ENCODE measurements at places on chromosomes 7 and 10.

GRCh38 chr10:21364196-21365114 is 161.0 kb downstream of the SKIDA1 start:
- DNase-seq, result no peak

- no peak for DNase-seq
Observed at GRCh38 chr7:38806912-38807311, 102.1 kb downstream of the VPS41 start.

DNA sequence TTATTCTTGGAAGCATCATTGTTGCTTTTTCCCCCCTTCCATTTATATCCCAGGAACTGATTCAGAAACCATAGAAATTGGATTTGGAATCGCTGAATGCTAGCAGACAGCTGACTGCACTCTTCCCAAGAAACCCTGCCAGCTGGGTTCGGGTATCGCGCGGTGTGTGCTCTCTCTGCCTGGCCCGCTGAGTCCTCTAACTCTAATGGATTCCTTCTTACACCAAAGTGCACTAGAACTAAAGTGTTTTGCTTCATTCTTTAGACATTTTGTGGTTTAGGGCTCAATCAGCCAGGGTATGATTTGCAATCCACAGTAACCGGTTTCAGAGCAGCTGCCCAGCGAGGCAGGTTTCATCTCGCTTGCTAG is 92.2 kb downstream of the EGFR start:
- no peak for DNase-seq

GRCh38 chr10:69710008-69710888 is 80.2 kb downstream of the FAM241B start:
- no peak for DNase-seq

DNA sequence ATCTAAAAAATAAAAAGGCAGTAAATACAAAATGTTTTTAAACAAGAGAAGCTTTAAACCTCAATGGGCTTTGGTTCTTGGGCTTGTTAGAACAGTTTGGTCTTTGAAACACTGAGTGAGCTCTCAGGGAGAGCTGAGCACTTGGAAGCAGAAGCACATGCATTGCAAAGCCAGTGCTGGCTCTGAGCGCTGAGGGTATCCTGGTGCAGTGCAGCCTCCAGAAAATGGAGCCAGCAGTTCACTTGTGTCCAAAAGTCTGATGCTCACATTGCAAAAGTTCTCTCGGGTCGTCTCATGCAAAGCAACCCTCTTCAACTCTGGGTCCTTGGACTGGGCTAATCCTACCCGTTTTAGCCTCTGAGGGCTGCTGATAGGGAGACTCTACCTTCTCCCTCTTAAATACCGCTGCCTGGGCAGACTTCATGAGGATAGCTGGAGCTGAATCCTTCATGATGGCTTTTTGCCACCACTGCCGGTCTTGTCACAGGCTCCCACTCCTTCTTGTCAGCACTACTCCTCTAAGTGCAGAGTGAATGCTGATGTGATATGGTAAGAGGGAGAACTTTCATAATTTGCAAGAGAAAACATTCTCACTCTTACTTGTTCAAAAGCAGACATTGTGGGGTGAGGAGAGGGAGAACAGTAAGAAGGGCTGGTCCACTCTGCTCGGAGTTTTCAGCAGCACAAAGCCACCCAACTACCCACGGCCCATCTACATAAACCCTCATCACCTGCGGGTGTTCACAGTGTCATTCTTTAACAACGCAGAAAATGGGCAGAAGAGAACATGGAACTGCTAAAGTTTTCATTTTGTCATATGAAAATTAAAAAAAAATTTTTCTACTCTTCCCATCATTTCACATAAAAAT is 42.2 kb upstream of the BMPER start:
- no peak for DNase-seq

- peak; percentile 78 for DNase-seq
Observed at GRCh38 chr10:69957886-69958555, 94.6 kb upstream of the MACROH2A2 start.

DNA sequence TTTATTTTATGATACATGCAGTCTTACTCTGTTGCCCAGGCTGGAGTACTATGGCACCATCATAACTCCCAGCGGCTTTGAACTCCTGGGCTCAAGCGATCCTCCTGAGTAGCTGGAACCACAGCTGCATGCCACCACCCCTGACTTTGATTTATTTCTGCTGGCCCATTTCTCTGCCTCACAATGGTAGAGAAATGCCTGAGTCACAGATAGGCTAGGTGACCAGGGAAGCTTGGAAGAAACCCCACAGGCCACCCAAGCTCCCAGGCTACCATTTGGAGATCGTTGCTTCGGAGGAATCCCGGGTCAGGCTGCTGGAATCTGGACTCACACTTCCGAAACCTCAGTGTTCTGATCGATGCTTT is 17.4 kb upstream of the BAIAP2L1 start:
- DNase-seq, result no peak

DNA sequence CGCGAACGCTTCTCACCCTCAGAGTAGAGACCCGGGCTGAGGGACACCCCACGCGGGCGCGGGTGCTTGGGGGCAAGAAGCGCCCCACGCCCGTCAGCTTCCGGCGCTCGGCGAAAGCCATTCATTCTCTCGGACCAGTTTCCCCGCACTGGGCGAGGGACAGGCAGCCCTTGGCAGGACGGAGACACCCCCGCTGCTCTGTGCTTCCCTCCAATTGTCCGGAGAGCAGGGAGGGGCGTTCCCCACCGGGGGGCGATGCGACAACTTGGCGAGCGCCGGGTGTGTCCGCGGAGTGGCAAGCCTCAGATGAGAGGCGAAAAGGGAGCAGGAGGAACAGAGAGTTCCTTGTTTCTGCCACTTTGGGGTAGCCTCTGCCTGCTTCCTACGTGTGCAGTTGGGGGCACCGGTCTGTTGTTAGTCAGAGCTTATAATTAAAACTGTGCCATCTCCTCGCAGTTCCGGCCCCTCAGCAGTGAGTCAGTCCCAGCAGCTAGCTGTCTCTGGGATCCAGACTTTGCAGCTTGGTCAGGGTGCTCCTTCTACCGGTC is 1.7 kb downstream of the GPR158 start:
- DNase-seq, result no peak

DNA sequence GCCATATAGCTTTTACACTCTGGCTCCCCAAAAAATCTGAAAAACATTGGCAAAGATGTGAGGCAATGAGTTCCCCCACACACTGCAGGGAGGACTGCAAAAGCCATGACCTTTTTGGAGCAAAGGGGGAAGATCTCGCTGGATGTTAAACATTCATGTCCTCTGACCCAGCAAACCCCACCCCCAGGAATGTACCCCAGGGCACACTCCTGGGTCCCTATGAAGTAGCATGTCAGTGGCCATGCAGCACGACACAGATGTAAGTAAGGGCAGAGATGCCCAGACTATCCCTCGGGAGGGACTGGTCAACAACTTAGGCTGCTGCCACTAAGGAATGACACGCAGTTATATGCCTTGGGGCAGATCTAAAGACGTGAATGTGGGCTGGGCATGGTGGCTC is 100.6 kb downstream of the DLG5 start:
- DNase-seq, result no peak

DNA sequence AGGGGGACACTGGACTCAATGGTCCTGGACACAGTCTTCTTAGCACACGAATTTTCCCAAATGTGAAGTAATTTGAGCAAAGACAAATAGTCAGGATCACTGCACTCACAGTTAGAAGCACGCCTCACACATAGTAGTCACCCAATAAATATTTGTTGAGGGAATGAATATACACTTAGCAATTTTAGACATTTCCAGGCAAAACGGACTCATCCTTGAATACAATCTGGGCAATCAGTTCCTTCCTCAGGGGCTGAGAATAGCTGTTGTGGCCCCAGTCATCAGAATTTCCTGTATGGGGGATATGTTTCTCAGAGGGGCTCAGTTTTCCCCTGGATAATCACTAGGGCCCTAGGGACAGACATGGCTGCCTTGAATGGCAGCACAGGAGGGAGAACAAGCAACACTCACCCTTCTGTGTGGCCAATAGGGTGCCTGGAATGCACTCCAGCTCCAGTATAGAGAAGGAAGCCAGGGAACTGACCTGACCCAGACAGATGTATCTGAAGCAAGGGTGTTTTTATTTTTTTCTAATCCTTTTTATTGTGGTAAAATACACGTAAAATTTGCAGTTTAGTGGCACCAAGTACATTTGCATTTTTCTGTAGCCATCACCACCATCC is 282.7 kb upstream of the ZNF32 start:
- DNase-seq, result no peak

DNA sequence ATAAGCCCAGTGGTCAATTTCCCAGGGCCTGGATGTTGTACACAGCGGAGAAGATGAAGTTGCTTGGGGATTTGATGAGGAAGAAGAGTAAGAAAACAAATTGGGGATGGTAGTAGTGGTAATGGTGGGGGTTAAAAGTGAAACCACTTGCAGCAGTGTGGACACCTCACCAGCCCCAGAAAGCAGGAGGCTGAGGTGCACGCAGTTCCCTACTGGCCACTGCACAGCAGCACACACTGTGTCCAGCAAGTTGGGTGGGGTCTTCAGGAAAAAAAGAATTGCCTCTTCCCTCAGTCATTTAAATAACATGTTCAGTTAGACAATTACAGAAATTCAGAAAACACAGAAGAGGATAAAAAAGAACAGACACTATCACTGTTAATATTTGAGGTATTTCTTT is 96.6 kb downstream of the TAX1BP1 start:
- no peak for DNase-seq
